ENCODE measurements at places on chromosomes 16 and 17.

DNA sequence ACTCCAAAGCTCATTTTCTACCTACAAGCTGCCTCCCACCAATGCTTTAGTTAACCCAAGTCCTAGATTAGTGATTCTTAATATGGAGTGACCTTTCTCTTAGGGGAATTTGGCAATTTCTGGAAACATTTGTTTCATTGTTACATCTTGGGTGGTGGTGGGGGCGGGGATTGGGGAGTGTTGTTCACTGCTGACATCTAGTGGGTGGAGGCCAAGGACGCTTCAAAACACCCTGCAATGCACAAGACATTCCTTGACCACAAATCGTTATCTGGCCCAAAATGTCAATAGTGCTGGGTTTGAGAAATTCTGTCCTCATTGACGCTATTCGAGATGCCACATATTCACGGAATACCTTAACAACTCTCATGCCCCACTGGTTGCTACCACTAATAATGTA lies 282.9 kb downstream of the RBFOX1 start:
- no peak for DNase-seq

DNA sequence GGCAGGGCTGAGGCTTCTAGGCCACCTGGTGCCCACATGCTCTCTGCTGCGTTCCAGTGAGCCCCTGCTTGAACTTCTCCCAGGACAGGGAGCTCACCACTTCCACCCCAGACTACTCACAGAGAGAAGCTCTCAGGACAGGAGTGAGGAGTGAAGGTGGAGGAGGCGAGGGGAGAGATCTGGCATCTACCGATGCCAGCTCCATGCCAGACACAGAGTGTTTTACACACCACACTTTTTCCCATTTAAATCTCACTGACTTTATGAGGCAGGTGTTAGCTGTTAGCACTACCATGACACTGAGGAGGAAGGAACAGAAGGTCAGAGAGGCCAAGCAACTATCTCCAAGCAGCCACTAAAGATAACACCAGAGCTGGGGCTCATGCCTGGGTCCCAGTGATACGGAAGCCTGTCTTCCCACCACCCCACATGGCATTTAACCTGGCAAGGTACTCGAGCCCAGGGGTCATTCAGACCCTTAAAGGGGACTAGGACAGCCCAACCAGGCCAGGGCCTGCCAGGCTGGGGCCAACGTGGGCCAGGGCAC lies 6.8 kb downstream of the FAM83G start:
- no peak for DNase-seq

GRCh38 chr17:81396722-81397313 lies 1.6 kb downstream of the BAHCC1 start:
- peak; percentile 43 for DNase-seq

DNA sequence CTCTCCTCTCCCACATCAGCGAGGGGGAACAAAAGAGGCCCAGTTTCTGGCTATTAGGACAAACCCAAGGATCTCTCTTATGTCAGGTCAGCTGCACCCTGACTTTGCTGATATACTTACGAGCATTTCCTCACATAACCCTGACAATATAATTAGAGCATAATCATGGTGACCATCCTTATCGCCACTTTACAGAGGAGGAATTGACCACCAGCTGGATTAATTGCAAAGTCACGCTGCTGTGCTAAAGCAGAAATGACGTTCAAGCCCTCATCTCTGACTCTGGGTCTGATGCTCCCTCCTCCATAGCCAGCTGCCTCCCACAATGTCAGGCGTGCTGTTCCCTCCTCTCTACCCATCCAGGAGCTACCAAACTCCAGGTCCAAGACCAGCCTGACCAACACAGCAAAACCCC lies 42.6 kb downstream of the TRARG1 start:
- no peak for DNase-seq

DNA sequence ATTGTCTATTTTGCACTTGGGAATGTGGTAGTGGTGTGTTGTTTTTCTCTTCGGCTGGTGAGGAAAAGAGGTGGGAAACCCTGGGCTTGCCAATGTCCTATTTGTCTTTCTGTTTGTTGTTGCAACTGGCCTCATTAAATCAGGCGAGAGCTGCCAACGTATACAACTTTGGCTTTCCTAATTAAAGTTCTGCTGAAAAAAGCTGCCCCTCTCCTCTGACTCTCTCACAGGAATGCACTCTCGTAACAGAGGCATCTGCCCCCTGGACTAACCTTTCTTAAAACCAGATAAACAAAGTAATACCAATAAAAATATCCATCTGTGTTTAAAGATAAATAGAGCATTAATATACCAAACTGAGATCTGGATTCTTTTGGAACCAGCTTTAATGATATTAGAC lies 7.8 kb downstream of the CDRT15 start:
- no peak for DNase-seq

- DNase-seq: peak; percentile 93
These were observed 12.4 kb upstream of the GUCY2D start for GRCh38 chr17:7989781-7990655.

- DNase-seq: no peak
These were observed 39.0 kb upstream of the EMP2 start for GRCh38 chr16:10619271-10619849.

GRCh38 chr17:78387977-78388941 lies 9.8 kb downstream of the PGS1 start:
- peak; percentile 35 for DNase-seq

GRCh38 chr17:59160157-59161025 lies 4.8 kb downstream of the PRR11 start:
- peak; percentile 45 for DNase-seq

GRCh38 chr16:2075631-2076030 lies 27.8 kb downstream of the TSC2 start:
- no peak for DNase-seq

GRCh38 chr17:74805591-74805991 lies 29.4 kb upstream of the NAT9 start:
- no peak for DNase-seq

DNA sequence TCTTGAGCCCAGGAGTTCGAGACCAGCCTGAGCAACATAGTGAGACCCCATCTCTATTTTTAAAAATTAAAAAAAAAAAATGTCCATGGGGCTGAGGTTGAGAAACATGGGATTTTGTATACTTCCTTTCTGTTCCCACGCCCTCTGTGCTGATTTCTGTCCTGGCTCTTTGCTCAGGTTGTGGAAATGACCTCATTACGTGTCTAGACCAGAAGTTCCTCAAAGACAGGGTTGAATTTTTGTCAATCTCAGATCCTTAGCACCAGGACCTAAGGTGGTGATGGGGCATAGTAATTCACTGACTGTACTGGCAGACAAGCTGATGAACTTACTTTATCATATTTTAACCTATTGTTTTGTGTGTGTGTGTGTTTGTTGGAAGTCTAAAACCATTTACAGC lies 11.2 kb upstream of the HNF1B start:
- DNase-seq: no peak

DNA sequence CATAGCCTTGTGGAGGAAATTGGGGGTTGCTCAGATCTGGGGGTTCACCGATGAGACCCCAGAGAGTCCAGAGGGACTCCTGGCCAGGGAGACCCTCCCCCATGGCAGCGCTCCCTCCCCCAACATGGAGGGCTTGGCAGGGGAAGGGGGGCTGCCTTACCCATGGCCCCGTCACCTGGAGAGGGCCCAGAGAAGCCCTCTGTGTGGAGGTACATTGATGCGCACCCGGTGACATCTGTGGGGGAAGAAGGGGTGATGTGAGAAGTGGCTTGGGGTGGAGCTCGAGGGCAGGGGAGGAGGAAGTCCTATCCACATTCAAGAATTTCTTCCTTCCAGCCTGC lies 16.2 kb downstream of the ETV4 start:
- no peak for DNase-seq

- DNase-seq: peak; percentile 54
These were observed 11.5 kb upstream of the PITPNA start for GRCh38 chr17:1573932-1574696.

- no peak for DNase-seq
These were observed 7.5 kb downstream of the TMEM170A start for GRCh38 chr16:75456971-75457370.

DNA sequence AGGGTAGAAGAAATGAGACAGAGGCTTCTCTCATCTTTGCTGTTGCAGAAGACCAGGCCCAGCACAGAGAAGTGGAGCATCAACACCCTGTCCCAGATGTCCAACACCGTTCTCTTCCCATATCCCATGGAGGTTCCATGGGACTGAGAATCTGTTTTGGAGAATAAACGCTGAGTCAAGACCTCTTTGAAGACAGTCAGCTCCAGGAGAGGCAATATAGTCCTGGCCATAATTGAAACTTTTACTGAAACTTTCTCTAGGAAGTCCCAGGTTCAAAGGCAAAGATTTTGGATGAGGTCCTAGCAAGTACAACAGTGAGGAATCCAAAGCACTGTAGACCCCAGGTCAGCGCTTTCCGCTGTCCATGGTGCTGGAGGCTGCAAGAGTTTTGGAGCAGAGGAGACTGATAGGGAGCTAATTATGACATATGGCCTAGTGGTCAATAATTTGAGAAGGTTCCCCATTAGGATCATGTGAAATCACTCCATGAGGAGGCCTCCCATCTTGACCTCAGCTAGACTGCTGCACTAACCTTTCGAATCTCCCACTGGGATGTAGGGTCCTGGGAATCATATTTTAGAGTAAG lies 36.0 kb downstream of the OSBPL7 start:
- peak; percentile 15 for DNase-seq

DNA sequence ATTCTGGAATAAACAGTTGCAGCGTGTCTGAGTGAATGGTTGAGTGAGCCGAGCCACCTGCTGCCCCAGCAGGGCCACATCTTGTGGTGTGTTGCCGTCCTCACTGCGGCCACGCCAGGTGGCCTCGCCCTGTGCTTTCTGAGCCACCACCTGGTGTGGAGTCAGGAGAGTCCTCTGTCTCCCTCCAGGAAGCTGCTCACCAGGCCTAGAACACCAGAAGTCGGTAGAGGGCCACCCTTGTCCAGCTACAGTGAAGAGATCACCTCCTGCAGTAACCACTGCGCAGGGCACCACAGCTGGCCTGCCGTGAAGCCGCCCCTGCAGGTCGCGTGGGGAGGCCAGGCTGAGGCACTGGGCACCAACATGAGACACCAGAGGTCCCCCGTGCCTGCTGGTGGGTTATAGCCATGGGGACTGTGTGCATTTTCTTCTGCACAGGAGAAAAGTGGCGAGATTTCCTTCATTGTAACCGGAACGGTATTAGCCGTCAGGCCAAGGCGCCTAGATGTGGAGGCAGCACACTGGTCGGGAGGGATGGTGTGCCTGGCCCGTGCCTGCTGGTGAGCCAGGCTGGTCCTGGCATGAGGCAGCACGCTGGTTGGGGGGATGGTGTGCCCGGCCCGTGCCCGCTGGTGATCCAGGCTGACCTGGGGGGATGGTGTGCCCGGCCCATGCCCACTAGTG lies 28.9 kb upstream of the FOXK2 start:
- DNase-seq: no peak

All from CD4-positive, alpha-beta T cell treated with Interleukin-10 for 1 hour (primary cell).